B cell (primary cell): ENCODE measurements at places on chromosomes 5 and 9. TPM values are rescaled to one million over a fixed set of nuclear protein-coding genes. Genes with fewer than 3 reads are reported as not detected.

- peak; percentile 2 for DNase-seq
Measured at GRCh38 chr5:16178745-16179372, 732 bp downstream of the MARCHF11 start.

- DNase-seq: no peak
Measured at GRCh38 chr5:148660346-148660660, 6.0 kb upstream of the HTR4 start.

GRCh38 chr9:119307471-119307870 lies 61.8 kb downstream of the BRINP1 start:
- DNase-seq: no peak

GRCh38 chr5:142426129-142427014 lies 101.6 kb upstream of the SPRY4 start:
- DNase-seq: no peak

DNA sequence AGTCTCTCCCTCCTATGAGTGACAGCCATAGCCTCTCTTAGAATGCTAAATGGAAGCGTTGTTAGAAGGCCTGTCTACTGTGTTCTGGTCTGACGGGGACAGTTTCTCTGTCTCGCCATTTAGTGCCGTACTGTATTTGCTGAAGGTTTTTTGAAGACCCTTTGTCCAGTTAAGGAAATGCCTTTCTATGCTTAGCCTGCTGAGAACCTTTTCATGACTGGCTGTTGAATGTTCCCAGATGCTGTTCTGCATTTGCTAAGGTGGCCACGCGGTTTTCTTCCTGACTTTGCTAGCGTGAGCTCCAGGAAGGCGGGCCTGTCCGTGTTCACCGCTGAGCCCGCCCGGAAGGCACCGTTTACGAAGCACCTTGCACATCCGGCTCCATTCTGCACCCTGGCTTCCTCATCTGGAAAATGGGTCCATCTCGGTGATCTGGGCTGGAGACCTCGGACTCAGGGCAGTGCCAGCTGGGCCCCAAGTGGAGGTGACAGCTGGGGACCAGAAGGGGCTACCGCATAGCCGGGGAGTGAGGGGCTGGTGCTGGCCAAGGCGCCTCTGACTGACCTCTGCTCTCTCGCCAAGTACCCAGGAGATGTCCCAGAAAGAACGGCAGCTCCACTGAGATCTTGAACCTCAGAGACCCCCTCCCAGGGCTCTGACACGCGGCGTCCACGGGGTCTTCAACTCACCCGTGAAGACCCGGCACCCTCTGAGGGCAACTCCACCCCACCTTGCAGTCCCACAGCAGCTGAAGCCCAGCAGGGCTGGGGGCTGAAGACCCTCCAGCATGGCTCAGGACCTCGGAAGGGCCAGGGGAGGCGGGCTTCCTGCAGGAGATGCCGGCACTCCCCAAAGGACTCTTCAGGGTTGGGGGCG lies 52.5 kb upstream of the NKD2 start:
- DNase-seq: no peak

GRCh38 chr5:169302491-169303118 lies 1.7 kb upstream of the SLIT3 start:
- DNase-seq: peak; percentile 45

DNA sequence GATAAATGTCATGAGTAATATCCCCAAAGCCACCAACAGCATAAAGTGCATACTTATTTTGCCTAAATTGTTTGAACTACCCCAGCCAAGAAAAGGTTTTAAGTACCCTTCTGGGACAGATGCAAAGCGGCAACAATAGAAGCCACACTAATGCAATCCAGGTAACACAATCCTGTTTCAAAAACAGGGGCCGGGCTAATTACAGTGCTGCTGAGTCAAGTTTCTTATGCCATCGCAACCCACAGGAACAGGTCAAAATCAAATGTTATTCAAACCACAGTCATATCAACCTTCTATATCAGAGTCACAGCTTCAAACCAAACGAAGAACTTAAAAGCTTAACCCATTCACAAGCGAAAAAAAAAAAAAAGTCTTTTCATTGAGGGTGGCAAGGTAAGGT lies 28.3 kb downstream of the EBF1 start:
- no peak for DNase-seq

DNA sequence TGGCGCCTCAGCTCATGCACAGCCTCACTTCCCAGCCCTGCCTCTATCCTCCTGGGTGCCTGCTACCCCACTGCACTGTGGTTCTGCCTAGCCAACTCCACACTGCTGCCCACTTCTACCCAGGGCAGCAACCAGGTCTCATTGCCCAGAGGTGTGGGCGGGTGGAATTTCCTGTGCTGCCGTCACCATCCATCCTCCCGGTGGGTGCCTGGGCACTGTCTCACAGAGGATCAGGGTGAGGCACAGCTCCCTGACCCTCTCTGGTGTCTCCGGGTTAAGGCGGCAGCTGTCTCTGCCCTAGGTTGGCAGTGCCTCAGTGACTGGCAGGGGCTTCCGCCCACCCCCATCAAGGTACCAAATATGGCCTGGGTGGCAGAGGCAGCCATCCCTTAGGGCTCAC lies 4.3 kb upstream of the MTMR12 start:
- no peak for DNase-seq

GRCh38 chr9:109831998-109832658 lies 52.1 kb downstream of the PALM2AKAP2 start:
- no peak for DNase-seq

DNA sequence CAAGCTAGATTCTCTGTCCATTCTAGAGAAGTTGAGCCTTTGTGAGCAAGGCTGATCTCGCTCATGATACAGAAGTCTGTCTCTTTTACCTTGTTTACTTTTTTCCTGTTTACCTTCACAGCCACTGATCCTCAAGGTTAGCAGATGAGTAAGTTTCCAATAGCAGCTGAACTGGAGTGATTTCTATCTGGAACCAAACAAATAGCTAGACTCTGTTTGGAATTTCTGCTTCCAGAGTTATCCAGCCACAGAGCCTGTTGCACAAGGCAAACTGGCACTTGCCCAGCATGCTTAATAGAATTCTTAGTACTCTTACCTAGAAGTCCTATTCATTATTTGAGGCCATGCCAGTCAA lies 12.8 kb upstream of the PANK3 start:
- no peak for DNase-seq

- DNase-seq: no peak
Measured at GRCh38 chr5:9197881-9198260, 348.0 kb downstream of the SEMA5A start.

DNA sequence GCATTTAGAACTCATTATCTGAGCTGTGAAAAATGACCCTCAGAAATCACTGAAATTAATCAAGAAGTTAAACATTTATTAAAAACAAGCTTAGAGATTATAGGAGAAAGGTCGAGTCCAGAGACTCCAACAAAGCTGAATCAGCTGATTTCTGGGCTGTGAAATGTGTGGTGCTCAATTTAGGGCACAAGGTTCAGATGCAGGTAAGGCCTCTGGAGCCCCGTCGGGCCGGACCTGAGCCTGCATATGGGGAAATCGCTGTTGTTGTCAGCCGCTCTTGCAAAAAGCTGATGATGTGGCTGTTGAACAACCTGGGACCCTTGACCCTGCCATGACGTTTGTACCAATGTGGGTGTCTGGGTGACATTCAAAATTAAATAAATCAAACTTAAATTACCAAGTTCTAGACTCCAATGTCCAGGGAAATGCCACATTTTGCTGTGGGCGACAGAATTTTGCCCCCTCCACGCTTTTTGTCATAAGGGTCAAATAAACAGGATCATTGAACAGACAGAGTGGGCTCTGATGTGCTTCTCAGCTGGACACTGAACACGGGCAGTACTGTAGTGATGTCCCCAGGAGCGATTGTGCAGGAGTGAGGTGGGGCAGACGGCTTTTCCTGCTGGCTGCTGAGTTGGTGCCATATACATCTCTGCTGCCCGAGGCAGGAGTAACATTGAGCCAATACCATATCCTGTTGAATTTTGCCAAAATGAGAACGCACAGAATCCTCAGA lies 27.2 kb upstream of the FBP1 start:
- no peak for DNase-seq

DNA sequence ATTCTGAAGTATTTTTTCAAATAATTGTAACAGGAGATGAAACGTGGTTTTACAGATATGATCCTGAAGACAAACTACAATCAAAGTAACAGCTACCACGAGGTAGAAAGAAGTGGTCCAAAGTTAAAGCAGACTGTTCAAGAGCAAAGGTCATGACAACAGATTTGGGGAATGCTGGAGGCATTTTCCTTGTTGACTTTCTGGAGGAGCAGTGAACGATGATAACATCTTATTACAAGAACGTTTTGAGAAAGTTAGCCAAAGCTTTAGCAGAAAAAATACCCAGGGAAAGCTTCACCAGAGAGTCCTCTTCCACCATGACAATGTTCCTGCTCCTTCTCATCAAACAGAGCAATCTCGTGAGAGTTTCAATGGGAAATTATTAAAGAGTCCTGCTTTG lies 145.4 kb upstream of the NREP start:
- no peak for DNase-seq

DNA sequence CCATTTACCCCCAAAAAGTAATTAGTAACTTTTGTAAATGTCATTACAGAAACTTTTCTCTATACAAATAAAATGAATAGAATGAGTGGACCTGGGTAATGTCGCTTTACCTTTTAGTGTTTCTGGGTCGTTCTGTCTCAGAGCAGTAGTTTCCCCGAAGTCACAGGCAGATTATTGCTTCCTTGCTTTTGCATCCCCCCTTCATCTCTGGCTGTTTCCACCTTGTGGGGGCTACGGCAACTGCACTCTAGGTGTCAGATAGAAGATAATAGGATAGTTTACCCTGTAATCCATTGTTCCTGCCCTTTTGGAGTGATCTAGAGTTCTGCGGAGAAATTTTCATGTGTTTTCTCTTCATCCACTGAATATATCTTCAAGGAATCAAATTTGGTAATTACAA lies 68.7 kb downstream of the PRR16 start:
- DNase-seq: no peak

DNA sequence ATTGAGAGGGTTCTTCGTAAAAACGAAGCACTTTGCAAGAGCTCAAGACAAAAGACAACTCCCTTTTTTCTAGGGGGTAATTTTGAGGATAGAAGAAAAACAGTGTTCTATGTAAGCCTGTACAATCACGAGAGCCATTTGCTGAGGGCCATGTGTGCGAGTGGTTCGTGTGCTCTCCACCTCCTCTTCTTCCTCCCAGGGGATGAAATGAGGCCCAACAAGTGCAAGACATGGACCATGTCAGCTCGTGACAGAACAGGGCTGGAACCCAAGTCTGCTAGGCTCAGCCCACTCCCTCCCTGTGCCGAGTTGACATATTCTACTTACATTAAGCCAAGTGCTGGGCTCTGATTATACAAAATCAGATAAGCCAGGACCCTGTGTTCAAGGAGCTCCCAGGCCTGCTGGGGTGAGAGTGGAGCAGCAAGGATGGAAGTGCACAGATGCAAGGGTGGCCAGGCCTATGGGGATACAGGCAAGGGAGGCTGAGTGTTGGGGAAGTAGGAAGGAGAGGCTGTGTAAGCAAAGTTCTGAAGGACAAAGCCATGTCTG lies 97.9 kb upstream of the MSX2 start:
- no peak for DNase-seq

GRCh38 chr5:171386006-171386671 lies 1.5 kb upstream of the NPM1 start:
- no peak for DNase-seq

GRCh38 chr5:65828022-65828896 lies 98.1 kb upstream of the ERBIN start:
- DNase-seq: no peak

DNA sequence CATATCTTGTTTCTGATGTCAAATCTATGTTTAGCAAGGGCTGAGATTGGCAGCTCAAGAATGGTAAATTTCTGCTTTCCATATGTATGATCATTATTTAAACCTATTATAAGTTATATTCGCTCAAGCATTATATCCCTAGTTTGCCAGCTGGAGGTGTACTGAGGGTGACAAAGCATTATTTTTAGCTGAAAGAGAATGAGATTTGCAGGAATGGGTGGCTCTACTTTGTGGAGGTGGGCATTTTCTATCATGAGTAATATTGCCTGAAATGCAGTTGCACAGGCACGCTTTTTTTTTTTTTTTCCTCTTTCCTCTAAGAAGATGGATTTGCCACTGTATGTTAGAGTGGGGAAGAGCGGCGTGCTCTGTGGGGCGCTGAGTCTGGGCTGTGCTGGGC lies 393.8 kb downstream of the EBF1 start:
- DNase-seq: no peak

GRCh38 chr5:149239917-149240316 lies 31.7 kb upstream of the AFAP1L1 start:
- no peak for DNase-seq

DNA sequence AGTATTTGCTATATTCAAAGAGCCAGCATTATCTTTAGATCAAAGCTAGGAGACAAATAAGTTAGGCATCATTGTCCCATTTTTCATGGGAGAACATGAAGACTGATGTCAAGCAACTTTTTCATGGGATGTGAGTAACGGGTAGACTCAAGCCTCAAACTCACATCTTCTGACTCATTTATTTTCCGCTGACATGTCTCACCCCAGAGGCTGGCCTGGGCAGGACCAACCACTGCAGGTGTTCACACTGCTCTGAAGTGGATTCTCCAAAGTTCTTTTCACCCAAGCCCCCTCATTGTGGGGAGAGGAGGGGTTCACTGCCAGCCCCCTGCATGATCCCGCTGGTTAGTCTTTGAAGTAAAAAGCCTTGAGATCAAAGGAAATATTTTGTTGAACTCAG lies 34.9 kb upstream of the BASP1 start:
- DNase-seq: no peak

ADAMTS13 gene
- polyA plus RNA-seq: 4.9 and 5.7 TPM in 2 replicates

FAM221B gene
- not detected in 2 replicates for polyA plus RNA-seq

PTGDS gene
- polyA plus RNA-seq: 0.13 and 0.25 TPM in 2 replicates

CLINT1 gene
- polyA plus RNA-seq: 89.1 and 92.2 TPM in 2 replicates

PFDN1 gene
- polyA plus RNA-seq: 28.1 and 31.2 TPM in 2 replicates

SPATA31A3 gene
- polyA plus RNA-seq: not detected in 2 replicates

HTR1A gene
- not detected in 2 replicates for polyA plus RNA-seq

GALNT12 gene
- polyA plus RNA-seq: 2.7 and 3.2 TPM in 2 replicates

THG1L gene
- polyA plus RNA-seq: 5.1 and 6.1 TPM in 2 replicates

DPM2 gene
- 19.4 and 34.1 TPM in 2 replicates for polyA plus RNA-seq
